ENCODE measurements at places on chromosomes 7 and 10. TPM values are rescaled to one million over a fixed set of nuclear protein-coding genes. Genes with fewer than 3 reads are reported as not detected.

The RAB19 gene
- total RNA-seq, result not detected

The TMEM213 gene
- not detected for total RNA-seq

The ZNF853 gene
- 15.0 TPM for total RNA-seq

The PNLIPRP3 gene
- total RNA-seq, result not detected

Data from left ventricle myocardium inferior (tissue), 1 donor.